CD4-positive, alpha-beta T cell (primary cell): ENCODE measurements at places on chromosomes 5 and 9.

- DNase-seq, result no peak
Measured at GRCh38 chr5:3362606-3362910, 233.1 kb upstream of the IRX1 start.

- no peak for DNase-seq
Measured at GRCh38 chr5:68259700-68260099, 44.1 kb downstream of the PIK3R1 start.

- no peak for DNase-seq
Measured at GRCh38 chr5:131749723-131750470, 46.9 kb downstream of the FNIP1 start.

- DNase-seq, result no peak
Measured at GRCh38 chr9:133767625-133768024, 29.5 kb upstream of the SARDH start.

DNA sequence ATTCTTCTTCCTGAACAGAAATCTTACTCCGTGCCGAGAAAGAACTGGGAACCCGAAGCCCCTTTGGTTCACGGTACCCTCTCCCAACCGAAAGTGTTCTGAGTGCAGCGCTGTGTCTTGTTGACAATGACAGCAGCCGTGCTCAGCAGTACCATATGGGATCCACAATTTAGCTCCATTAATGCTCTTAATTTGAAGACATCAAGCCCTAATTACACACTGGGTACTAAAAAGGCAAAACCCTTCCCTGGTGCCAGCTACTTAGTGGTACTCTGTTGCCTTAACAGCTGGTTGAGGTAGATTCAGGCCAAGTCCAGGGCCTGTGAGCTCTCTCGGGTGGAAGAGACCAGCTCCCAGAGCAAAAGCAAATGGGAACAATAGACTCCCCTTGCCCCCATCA lies 24.5 kb downstream of the DDX31 start:
- no peak for DNase-seq

- no peak for DNase-seq
Measured at GRCh38 chr5:172496671-172497371, 42.5 kb upstream of the SH3PXD2B start.

DNA sequence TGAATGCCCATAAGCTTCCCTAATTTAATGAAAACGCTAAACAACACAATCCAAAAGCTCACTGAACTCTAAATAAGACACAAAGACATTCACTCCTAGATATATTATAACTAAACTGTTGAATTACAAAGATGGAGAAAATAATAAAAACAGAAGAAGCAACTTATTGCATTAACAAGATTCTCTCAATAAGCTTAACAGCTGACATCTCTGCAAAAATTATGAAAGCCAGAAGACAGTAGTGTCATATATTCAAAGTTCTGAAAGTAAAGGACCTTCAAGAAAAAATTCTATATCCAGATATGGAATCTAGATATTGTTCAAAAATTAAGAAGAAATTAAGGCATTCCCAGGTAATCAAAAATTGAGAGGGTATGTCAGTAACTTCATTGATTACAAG lies 957.8 kb upstream of the TYRP1 start:
- DNase-seq, result no peak

- no peak for DNase-seq
Measured at GRCh38 chr5:128538250-128539037, 399 bp upstream of the FBN2 start.

- no peak for DNase-seq
Measured at GRCh38 chr9:116812231-116813030, 125.3 kb downstream of the TRIM32 start.

GRCh38 chr5:59152701-59153245 lies 569.9 kb downstream of the RAB3C start:
- no peak for DNase-seq

- no peak for DNase-seq
Measured at GRCh38 chr9:124297551-124297901, 39.8 kb downstream of the NEK6 start.
